ENCODE measurements at places on chromosomes 6 and 20. TPM values are rescaled to one million over a fixed set of nuclear protein-coding genes. Genes with fewer than 3 reads are reported as not detected.

The HLA-DOB gene
- 62.9 TPM for total RNA-seq

DNA sequence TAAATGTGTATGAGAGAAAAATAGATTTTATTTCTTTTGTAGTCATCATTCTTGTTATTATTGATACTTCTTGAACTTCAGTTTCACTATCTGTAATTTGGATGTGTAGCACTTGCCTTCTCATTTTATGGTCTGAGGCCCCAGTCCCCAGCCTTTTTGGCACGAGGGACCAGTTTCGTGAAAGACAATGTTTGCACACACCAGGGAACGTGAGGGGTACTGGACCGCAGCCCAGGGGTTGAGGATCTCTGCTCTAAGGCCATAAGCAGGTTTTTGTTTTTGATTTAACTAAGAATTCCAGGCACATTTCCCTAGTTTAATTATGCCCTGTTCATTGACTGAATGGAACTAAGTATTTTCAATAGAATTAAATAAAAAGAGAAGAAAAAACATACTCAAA, 261.5 kb downstream of the BMP2 start:
- H3K27ac ChIP-seq, result no peak overlapping the region
- no peaks in the 10 kb centered on the region for H3K4me1 ChIP-seq
- no peaks in the 10 kb centered on the region for H3K36me3 ChIP-seq
- H3K27me3 ChIP-seq, result no peaks in the 10 kb centered on the region

- no peak for DNase-seq
- H3K27me3 ChIP-seq, result no peaks in the 10 kb centered on the region
- no peak overlapping the region for H3K4me3 ChIP-seq
- H3K27ac ChIP-seq, result no peak overlapping the region
Observed at GRCh38 chr20:316316-317068, 8.9 kb upstream of the SOX12 start.

The KIF25 gene
- not detected for total RNA-seq

DNA sequence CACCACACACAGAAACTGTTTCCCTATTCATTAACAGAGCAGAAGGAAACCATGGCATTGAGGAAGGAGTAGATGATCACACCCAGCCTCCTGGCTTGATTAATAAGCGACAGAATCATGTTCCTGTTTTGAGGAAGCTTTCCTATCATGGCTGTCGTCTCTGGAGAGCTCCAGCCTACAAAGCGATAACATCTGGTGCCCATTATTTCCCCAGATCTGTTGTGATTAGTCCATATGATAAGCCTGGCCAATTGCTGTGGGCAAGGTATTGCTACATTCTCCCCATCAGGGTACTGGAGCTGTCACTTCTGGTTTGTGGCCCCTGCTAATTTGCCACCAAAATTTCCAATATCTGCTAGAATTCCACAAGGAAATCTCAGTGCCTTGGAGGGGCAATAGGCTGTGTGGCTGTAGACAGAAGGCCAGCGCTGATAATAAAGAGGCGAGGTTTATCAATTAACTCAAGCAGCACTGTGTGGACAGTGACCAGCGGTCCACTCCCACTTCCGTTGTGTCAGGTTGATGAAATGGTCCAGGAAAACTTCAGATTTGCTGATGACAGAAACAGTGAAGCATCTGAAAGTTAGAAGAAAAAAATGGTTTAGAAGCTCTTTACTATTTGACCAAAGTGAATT, 66.4 kb downstream of the OLIG3 start:
- no peak overlapping the region for H3K4me3 ChIP-seq
- H3K4me1 ChIP-seq, result no peaks in the 10 kb centered on the region
- H3K27me3 ChIP-seq, result no peaks in the 10 kb centered on the region
- no peak overlapping the region for H3K27ac ChIP-seq
- no peak for DNase-seq
- H3K36me3 ChIP-seq, result no peaks in the 10 kb centered on the region

The FOXQ1 gene
- 46.9 TPM for total RNA-seq

The MLIP gene
- not detected for total RNA-seq

DNA sequence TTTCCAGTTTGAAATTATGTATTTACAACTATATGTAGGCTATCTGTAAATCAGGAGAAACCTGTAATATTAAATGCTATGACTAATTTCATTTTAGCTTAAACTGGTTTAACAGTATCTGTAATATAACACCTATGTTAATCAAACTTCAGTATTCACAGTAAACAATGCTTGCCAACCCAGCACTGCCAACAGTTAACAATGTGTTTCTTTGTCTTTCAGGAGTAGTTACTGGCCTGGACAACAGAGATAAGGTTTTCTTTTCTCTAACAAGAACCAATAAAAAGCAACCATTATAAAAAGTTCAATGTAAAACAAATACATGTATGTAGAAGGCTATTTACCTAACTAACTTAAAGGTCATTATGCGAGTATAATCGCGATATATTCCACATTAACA, 158.8 kb downstream of the CDK19 start:
- peak; percentile 78 for DNase-seq
- peak overlapping the region; percentile 38 for H3K27ac ChIP-seq
- no peak overlapping the region for H3K4me3 ChIP-seq
- no peaks in the 10 kb centered on the region for H3K27me3 ChIP-seq
- peaks cover 8% of the 10 kb centered on the region for H3K36me3 ChIP-seq

DNA sequence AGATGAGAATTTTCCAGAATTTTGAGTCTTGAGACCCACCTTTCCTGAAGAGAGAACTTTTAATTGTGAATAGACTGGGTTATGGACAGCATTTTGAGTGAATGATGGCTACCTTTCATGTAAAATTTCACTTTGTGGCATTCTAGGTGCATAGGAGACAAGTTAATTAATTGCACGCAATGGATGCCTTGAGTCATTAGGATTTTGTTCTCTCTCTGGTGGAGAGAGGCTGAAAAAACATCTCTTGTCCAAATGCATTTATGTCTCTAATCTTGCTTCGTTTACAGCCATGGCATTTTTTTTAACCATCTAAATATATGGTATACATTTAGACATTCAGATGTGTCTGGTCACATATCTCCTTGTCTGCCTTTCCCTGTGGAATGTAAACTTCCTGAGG, 3.1 kb downstream of the RHAG start:
- no peaks in the 10 kb centered on the region for H3K36me3 ChIP-seq
- no peak overlapping the region for H3K4me3 ChIP-seq
- H3K27ac ChIP-seq, result no peak overlapping the region
- no peaks in the 10 kb centered on the region for H3K4me1 ChIP-seq
- no peaks in the 10 kb centered on the region for H3K27me3 ChIP-seq

DNA sequence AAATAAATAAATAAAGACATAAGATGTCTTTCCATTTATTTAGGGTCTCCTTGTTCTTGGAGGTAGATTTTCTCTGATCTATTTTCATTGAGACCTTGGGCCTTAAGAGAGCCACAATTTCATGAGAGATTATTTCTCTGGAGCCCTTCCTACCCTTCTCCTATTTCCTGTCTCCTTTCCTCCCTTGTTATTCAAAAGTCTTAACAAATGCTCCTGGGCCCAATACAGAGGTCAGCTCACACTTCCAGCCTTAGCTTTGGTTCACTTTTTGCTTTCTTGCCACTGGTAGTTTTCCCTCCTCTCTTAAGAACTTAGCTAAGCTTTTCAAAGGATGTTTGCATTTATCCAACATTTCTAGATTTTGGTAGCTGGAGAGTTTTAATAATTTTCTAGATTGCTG, 44.0 kb downstream of the PTPRA start:
- no peak overlapping the region for H3K27ac ChIP-seq
- no peak overlapping the region for H3K4me3 ChIP-seq
- no peaks in the 10 kb centered on the region for H3K36me3 ChIP-seq
- H3K4me1 ChIP-seq, result no peaks in the 10 kb centered on the region
- H3K27me3 ChIP-seq, result no peaks in the 10 kb centered on the region

The SLC32A1 gene
- not detected for total RNA-seq

- no peak overlapping the region for H3K4me3 ChIP-seq
- no peaks in the 10 kb centered on the region for H3K4me1 ChIP-seq
- peak; percentile 37 for DNase-seq
Observed at GRCh38 chr20:59518881-59519706, 85.2 kb upstream of the PHACTR3 start.

The CDH4 gene
- not detected for total RNA-seq

GRCh38 chr6:16239798-16240123, 1.4 kb downstream of the GMPR start:
- DNase-seq, result peak; percentile 74
- H3K27ac ChIP-seq, result peak overlapping the region; percentile 81
- H3K36me3 ChIP-seq, result no peaks in the 10 kb centered on the region
- no peaks in the 10 kb centered on the region for H3K27me3 ChIP-seq
- H3K4me3 ChIP-seq, result peak overlapping the region; percentile 73

- no peaks in the 10 kb centered on the region for H3K4me1 ChIP-seq
- no peak overlapping the region for H3K4me3 ChIP-seq
Observed at GRCh38 chr6:146813554-146813953, 214.8 kb downstream of the ADGB start.

DNA sequence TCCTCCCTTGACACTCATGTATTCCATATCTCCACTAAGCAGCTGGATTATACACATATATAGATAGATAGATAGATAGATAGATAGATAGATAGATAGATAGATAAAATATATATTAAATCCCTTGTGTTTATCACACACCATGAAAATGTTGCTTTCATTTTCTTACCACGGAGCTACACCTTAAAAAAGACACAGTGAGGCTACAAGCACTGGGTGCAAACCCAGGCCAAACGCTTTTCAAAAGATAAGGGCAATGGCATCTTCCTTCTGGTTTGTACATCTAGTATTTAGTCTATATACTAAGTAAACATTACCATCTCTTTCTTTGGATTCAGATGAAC, 377.1 kb downstream of the ESR1 start:
- no peaks in the 10 kb centered on the region for H3K4me1 ChIP-seq
- H3K27ac ChIP-seq, result peak overlapping the region; percentile 23
- no peak overlapping the region for H3K4me3 ChIP-seq
- H3K36me3 ChIP-seq, result peaks cover 30% of the 10 kb centered on the region
- no peaks in the 10 kb centered on the region for H3K27me3 ChIP-seq

GRCh38 chr6:2790588-2791449, 25.6 kb downstream of the WRNIP1 start:
- H3K27me3 ChIP-seq, result no peaks in the 10 kb centered on the region
- peaks cover 22% of the 10 kb centered on the region for H3K36me3 ChIP-seq
- H3K27ac ChIP-seq, result peak overlapping the region; percentile 76

GRCh38 chr6:169451065-169451838, 197.6 kb upstream of the THBS2 start:
- H3K36me3 ChIP-seq, result no peaks in the 10 kb centered on the region
- peaks cover 21% of the 10 kb centered on the region for H3K4me1 ChIP-seq
- DNase-seq, result no peak
- peak overlapping the region; percentile 87 for H3K27ac ChIP-seq

DNA sequence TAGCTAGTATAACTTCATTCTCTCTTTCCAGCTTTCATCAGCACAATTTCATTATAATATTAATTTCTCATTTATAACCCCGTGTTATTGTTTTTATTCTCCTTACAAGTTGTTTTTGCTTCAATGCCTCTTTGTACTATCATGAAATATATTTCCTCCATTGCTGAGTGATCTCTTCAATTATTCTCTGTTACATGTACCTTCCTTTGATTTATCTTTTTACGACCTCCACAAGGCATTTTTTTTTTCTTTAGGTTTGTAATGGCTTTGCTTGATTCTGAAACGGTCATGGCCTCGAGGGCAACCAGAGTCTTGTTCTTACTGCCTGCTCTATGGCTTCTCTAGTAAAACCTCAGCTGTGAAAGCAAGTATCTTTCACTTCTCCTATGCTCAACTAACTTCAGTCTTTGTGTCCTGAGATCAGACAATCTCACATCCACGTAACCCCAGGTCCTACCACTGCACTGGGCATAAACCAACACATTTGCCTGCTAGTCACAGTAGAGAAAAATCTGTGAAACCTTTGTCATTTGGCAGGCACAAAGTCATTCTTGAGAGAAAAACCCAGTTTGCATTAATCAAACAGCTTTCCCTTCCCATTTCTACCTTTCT, 119.9 kb downstream of the UST start:
- no peak for DNase-seq
- H3K27me3 ChIP-seq, result no peaks in the 10 kb centered on the region
- H3K36me3 ChIP-seq, result no peaks in the 10 kb centered on the region

- no peaks in the 10 kb centered on the region for H3K4me1 ChIP-seq
- no peaks in the 10 kb centered on the region for H3K36me3 ChIP-seq
- peaks cover 70% of the 10 kb centered on the region for H3K27me3 ChIP-seq
- H3K27ac ChIP-seq, result no peak overlapping the region
- DNase-seq, result peak; percentile 62
Observed at GRCh38 chr20:2005831-2006426, 12.1 kb upstream of the PDYN start.

The SGK2 gene
- total RNA-seq, result 51.4 TPM

The LAMA4 gene
- 48.7 TPM for total RNA-seq

DNA sequence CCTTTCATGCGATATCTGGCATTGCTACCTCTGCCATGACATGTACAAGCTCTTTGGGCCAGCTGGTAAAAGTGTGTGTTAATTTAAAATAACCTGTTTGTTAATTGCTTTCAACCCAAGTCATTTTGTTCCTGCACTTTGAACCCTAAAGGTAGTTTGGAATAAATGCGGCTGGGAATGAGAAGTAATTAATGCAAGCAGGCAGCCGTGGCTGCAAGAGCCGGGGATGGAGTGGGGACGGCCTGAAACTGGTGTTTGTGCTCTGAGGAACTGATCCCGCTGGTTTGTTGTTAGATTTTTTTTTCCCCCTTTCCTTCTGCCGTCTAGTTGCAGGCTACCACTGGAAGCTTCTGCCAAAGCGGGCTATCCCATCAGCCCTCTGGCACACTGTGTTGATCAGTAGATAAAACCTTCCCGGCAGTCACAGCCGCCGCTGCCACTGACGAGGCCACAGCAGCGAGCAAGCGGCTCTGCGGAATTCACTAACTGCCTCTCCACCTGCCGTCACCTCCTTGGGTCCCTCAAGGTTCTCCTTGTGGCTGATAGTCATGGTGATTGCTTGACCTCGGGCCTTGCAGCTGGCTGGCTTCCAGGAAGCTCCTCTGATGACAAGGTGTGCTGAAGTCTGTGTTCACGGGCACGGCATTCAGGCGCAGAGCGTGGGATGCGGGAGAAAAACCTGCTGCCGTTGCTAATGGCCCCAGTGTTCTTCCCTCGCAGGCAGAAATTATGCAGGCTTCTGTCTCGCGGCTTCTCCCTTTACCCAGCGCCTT, 315.9 kb downstream of the TFAP2A start:
- peak overlapping the region; percentile 20 for H3K27ac ChIP-seq
- H3K4me1 ChIP-seq, result peaks cover 5% of the 10 kb centered on the region
- peak overlapping the region; percentile 24 for H3K4me3 ChIP-seq
- DNase-seq, result peak; percentile 48

DNA sequence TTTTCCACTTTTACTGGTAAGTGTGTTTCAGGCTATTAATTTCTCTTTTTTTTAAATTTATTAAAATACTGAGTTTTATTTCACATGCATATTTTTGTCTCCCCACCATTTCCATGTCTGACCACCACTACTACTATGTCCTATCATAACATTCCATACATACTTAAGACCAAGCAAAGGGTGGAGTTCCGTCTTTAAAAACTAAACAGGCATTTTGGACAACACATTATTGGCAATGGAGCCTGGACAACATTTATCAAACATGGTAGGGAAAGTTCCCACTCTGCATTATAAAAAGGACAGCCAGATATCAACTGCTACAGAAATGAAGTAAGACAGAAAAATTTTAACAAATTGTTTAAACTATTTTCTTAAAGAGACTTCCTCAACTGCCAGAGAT, 91.9 kb downstream of the LMBRD1 start:
- H3K27ac ChIP-seq, result no peak overlapping the region
- DNase-seq, result no peak
- no peak overlapping the region for H3K4me3 ChIP-seq
- H3K36me3 ChIP-seq, result peaks cover 32% of the 10 kb centered on the region
- H3K27me3 ChIP-seq, result no peaks in the 10 kb centered on the region

GRCh38 chr6:86715676-86716075, 221.7 kb upstream of the HTR1E start:
- no peak overlapping the region for H3K27ac ChIP-seq
- no peaks in the 10 kb centered on the region for H3K27me3 ChIP-seq
- H3K36me3 ChIP-seq, result no peaks in the 10 kb centered on the region
- H3K4me1 ChIP-seq, result no peaks in the 10 kb centered on the region

The TTK gene
- total RNA-seq, result not detected

The GGTLC1 gene
- total RNA-seq, result not detected

The BAG2 gene
- total RNA-seq, result 24.2 TPM
